Motor neuron (in vitro differentiated cells): ENCODE measurements at places on chromosomes 3 and 15. TPM values are rescaled to one million over a fixed set of nuclear protein-coding genes. Genes with fewer than 3 reads are reported as not detected.

Gene GABRR3
- 0.10 and 0.11 TPM in 2 replicates for total RNA-seq

Gene CMSS1
- 39.7 and 40.0 TPM in 2 replicates for total RNA-seq

Gene MAGEL2
- 5.9 and 7.5 TPM in 2 replicates for total RNA-seq

Gene CFAP91
- total RNA-seq, result not detected in 2 replicates

Gene SPSB4
- total RNA-seq, result 17.2 and 18.1 TPM in 2 replicates

Gene CNTN3
- 8.4 and 12.8 TPM in 2 replicates for total RNA-seq

Gene NOX5
- 0.14 and 0.26 TPM in 2 replicates for total RNA-seq

Gene DUOX1
- total RNA-seq, result 2.9 and 3.6 TPM in 2 replicates

Gene ATP10A
- total RNA-seq, result 0.09 and 0.57 TPM in 2 replicates

Gene KNL1
- 1.1 and 1.4 TPM in 2 replicates for total RNA-seq

Gene LRRC15
- 0.52 and 0.71 TPM in 2 replicates for total RNA-seq

Gene EOMES
- total RNA-seq, result 0.42 TPM in 1 of 2 replicates, not detected in the other

Gene COL6A5
- 0.22 and 0.50 TPM in 2 replicates for total RNA-seq

Gene PCLAF
- 0.54 TPM in 1 of 2 replicates, not detected in the other for total RNA-seq

Gene NR1I2
- 0.10 and 0.27 TPM in 2 replicates for total RNA-seq

Gene PATL2
- 0.21 and 0.37 TPM in 2 replicates for total RNA-seq

Gene MCTP2
- 1.00 and 1.1 TPM in 2 replicates for total RNA-seq

Gene LRCH3
- total RNA-seq, result 34.4 and 40.8 TPM in 2 replicates

Gene ADAMTS9
- total RNA-seq, result 10.4 and 10.9 TPM in 2 replicates

- no peak for ATAC-seq
Measured at GRCh38 chr3:193677734-193678133, 84.7 kb downstream of the OPA1 start.

DNA sequence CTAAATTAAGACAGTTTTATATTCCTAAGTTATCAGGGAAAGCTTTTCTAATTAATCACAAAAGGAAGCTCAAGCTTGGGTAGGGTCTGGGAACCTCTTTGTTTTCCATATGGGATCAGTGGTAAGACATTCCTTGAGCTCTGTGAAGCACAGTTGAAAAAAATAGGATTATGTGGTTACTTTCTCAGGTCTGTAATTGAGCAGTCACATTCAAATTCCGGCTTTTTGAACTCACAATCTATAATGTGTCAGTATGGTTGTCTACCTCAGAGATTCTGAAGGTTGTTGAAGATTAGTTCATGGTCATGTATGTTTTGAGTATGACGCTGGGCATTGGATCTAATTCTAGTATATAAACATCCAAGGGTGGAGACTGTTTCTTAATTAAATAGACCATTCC is 364.5 kb downstream of the LPP start:
- no peak for ATAC-seq

GRCh38 chr15:29835301-29835700 is 13.0 kb upstream of the TJP1 start:
- peak; percentile 90 for ATAC-seq

DNA sequence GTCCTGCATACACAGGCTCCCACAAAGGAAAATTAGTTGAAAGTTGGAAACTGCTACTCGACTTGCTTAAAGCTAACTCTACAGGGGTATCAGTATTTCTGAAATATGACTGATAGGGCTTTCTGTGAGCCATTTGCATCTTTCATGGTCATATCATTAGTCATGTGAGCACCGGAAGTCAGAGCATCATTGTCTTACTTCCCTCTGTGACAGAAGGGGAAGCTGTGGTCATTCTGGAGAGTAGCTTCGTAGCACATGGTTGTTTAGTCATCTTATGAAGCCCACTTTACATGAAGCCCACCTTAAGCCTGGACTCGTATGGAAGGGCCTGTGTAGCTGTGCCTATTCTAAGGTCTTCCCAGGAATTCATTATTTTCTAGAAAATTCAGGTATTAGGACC is 69.0 kb downstream of the COL6A5 start:
- no peak for ATAC-seq

GRCh38 chr15:92468991-92469390 is 75.3 kb downstream of the ST8SIA2 start:
- ATAC-seq, result no peak

- ATAC-seq, result no peak
Measured at GRCh38 chr3:47636225-47636624, 57.6 kb upstream of the CSPG5 start.

DNA sequence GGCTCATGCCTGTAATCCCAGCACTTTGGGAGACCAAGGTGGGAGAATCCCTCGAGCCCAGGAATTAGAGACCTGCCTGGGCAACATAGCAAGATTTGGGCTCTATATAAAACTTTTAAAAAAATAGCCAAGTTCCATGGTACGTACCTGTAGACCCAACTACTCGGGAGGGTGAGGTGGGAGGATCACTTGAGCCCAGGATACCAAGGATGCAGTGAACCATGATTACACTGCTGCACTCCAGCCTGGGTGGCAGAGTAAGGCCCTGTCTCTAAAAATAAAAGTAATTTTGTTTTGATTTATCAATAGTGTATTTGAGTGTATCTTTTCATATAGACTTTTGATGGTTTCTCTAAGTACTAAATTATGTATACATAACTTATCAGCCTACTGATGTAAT is 63.1 kb downstream of the LSM3 start:
- no peak for ATAC-seq

DNA sequence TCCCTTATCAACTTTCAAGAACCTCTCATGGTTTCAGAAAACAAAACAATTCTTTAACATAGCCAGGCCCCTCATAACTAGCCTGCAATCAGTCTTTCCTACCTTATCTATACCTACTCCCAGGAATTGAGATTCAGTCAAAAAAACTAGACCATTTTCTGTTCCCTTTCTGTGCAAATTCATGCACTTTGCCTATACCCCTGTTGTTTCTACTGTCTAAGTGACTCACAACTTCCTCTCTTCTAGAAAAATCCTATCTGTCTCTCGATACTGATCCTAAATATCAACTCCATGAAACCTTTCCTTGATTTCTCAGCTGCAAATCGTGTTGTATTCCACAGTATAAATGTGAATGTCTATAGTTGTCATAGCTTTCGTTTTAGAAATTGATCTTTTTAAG is 10.9 kb upstream of the IL1RAP start:
- no peak for ATAC-seq

GRCh38 chr3:73484656-73485248 is 140.0 kb downstream of the PDZRN3 start:
- peak; percentile 47 for ATAC-seq

DNA sequence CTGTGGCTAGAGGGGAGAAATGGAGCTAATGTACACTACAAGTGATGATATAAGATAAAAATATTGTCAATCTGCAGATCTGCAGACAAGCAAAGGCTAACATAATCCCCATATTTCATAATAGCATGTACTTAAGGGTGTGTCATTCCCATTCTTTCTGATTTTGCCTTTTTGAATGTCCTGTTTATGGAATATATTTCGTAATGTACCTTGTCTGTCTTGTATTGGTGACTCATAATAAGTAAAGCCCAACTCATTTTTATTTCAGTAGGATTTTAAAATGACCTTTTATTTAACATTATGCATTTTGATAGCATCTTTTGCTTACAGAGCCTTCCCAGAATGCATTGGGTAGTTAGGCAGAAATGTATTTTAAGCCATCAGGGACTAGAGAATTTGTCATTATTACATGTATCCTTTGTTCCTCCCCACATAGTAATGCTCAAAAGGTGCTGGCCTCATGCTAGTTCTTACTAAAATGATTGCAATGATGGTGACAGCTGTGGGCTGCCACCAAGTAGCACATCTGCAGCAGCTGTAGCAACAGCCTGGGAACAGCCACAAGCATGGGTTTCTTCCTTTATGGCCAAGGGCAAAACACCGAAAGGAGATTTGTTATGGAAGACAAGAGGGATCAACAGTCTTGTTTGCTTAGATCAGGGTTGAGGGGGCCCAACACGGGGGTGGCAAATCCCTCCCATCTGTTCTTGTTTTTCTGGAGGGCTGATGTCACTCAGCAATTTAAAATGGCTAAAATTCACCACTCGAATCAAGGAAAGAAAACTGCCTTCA is 188.5 kb downstream of the CADPS start:
- ATAC-seq, result peak; percentile 77

- ATAC-seq, result no peak
Measured at GRCh38 chr3:38121832-38122461, 15.0 kb downstream of the ACAA1 start.

GRCh38 chr3:188558343-188559071 is 404.6 kb downstream of the LPP start:
- no peak for ATAC-seq

DNA sequence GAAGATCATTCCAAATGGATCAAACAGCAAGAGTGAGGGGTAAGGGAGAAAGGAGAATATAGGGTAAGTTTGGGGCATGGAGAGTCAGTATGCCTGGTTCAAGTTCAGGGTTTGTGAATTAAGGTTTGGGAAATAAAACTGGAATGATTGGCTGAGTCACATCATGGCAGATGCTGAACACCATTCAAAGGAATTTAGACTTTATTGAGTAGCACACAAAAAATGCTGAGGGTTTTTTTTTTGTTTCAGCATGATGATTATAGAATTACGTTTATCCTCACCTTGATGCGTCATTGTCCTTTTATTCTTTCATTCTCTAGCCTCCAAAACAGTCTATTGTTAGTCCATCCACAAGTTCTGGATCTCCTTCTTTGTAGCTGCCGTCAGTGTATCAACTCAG is 220.0 kb upstream of the UMPS start:
- no peak for ATAC-seq

GRCh38 chr15:36911322-36911944 is 188.9 kb downstream of the MEIS2 start:
- ATAC-seq, result peak; percentile 92

DNA sequence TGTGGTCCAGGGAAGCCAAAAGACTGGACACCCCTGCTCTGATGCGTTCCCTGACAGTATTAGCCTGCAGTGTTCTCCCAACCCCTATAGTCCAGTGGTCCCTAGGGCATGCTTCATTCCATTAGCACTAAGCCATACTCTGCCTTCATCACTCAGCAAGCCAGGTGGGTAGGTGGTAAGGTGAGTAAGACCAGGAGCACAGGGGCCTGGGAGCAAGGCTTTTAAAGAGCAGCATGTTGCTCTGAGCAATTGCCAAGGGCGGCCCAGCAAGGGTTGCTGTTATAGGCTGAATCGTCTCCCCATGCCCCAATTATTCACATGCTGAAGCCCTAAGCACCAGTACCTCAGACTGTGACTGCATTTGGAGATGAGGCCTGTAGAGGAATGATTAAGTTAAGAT is 11.0 kb downstream of the CXCR6 start:
- no peak for ATAC-seq

GRCh38 chr15:41180206-41180789 is 50.3 kb downstream of the EXD1 start:
- ATAC-seq, result no peak

DNA sequence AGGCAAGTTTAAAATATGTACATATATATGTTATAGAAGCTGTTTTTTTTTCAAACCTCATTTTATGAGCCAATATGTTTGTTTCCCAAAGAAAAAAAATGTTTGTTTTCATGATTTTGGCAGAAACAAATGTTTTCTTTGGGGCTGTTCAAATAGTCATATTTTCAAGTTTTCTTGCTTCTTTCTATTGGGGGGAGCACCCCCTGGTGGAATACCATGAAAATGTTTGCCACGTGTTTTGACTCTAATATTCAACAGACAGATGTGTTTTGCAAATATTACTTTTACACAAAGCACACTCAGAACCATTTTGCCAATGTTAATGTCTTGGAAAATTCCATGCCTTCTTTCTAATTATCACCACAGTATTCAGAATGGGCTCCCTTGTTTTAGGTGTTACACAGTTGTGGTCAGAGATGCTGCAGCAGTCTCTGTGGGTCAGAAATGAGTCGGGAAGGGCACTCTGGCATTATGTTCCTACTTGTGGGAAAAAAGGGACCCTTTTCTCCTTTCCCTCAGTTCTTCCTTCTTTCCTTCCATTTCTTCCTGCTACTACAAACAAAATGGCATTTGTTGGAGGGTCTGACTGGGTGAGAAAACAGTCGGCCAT is 817.0 kb downstream of the TUSC7 start:
- no peak for ATAC-seq

GRCh38 chr15:100308608-100309007 is 33.2 kb downstream of the ADAMTS17 start:
- ATAC-seq, result no peak

DNA sequence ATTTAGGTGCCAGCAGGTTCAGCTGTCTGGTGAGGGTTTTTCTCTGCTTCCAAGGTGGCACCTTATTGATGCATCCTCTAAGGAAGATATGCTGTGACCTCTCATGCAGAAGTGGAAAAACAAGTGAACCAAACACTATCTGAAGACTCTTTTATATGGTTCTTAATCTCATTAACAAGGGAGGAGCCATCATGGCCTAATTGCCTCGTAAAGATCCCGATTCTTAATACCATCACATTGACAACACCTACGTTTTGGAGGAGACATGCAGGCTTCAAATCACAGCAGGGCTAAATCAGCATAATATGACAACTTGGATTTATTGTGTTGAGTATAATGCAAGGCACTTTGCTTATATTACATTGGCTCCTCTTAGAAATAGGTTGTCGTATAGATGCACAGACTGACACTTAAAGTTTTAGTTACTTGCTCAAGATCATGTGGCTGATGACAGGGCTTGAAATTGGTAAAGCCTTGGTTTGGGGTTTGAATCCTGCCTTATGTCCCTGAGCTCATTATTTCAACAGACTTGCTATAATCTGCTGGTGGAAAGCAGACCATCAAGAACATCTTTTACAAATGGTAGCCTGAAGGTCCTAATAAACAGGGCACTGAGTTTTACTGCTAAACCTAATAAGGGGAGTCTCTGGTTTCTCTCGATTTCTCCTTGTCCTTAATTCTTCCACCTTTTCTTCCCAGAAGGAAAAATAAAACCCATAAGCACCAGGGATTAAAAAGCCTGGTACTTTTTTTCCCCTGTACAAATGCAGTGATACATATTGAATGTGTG is 88.2 kb downstream of the PTPRG start:
- ATAC-seq, result no peak

DNA sequence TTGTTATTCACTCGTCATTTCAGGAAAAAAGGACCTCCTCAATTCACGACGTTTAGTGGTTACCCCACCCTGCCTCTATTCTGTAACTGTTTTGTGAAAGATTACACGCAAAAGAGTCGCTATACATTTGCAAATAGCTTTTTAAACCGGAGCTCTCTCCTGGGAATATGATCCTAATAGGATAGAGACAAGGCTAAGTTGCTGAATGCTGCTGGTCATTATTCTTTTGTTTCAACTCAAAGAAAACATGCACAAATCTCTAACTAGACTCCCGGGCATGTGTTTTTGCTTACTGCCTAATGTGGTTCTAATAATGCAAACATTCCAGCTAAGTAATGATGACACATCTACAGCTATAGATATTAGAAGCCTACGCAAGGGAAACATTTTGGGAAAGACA is 214.6 kb upstream of the MDFIC2 start:
- peak; percentile 54 for ATAC-seq

DNA sequence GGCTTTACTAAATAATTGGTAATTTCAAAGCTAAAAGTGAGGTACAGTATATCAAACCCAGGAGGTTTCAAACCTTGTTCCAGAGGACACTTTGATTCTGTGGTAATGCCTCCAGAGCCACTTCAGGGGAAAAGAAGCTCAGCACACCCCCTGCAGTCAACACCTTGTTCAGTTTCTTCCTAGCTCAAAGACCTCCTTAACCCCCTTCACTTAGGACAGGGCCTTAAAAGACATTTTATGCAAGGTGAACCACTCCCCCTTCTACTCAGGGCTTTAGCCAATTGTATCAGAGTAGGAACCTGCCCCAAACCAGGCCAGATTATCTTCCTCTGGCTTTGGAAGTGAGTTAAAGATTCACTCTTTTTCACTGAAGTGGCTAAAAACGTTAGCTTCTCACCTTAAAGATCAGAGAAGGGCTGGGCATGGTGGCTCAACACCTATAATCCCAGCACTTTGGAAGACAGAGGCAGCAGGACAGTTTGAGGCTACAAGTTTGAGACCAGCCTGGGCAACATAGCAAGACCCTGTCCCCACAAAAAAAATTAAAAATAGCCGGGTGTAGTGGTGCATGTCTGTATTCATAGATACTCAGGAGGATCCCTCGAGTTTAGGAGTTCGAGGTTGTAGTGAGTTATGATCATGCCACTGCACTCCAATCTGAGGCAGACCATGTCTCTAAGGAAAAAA is 3.4 kb downstream of the DENND6A start:
- no peak for ATAC-seq
